ENCODE measurements at places on chromosomes 3 and 15.

DNA sequence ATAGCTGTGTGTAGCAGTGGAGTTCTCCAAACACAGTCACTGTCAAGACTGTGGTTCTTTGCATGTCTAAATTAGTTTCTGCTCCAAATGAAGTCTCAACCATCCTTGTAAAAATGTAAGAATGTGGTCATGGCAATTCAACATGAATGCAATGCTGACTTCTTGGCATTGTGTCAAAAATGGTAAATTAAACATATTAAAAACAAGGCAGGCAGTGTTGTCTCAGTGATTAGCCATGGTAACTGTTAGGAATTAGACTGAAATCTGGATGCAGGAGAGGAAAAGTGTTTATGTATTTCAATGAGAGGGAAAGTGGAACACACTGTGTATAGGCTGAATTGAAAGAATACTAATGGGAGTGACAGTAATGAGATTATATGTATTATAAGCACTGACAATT lies 597.2 kb downstream of the EDEM1 start:
- no peak for DNase-seq

- DNase-seq: no peak
Measured at GRCh38 chr3:182957226-182957625, 23.1 kb downstream of the DCUN1D1 start.

- no peak for DNase-seq
Measured at GRCh38 chr15:94416267-94416666, 184.9 kb downstream of the MCTP2 start.

DNA sequence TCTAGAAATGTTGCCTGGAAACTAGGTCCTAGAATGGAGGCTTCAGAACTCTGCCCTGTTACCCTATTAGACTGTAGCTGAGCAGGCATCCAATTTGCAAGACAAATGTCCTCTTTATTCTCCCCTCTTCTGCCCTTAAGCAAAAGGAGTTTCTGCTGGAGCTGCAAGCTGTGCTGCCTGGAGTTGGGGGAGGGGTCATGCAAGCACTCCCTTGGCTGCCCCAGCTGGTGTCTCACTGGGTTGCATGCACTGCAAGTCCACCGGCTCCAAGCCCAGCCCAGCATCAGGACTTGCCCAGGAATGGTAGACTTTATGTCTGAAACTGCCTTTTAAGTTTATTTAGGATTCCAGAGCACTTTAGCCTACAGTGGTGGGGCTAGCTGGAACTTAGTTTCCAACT lies 15.7 kb upstream of the RBP2 start:
- DNase-seq: no peak

GRCh38 chr3:31370681-31371080 lies 162.0 kb upstream of the STT3B start:
- DNase-seq: no peak

- DNase-seq: no peak
Measured at GRCh38 chr15:70974004-70974832, 81.6 kb downstream of the LRRC49 start.

- DNase-seq: no peak
Measured at GRCh38 chr3:10319804-10320203, 1.1 kb downstream of the SEC13 start.

GRCh38 chr15:25568751-25569150 lies 129.9 kb upstream of the UBE3A start:
- no peak for DNase-seq

- DNase-seq: no peak
Measured at GRCh38 chr3:192130534-192131132, 596.7 kb downstream of the FGF12 start.

DNA sequence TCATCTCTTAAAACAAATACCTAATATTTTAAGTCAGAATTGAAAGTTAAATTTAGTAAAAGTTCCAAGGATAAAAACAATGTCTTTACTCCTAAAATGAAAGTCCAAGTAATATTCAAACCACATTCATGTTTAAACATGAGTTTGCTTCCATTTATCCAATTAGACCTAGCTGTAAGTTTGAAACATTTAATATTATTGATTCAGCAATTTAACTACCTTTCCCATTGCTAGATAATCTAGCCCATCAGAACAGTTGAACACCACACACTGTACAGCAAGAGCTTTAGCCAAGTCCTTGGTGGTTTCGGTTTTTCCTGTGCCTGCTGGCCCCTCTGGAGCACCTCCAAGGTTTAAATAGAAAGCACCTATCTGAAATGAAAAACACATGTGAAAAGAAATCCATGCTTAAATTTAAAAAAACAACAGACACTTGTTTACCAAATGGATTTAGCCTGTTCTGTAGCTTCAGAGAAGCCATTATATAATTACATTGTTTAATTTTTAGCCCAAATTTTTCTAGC lies 97.8 kb downstream of the DNAH12 start:
- DNase-seq: no peak

DNA sequence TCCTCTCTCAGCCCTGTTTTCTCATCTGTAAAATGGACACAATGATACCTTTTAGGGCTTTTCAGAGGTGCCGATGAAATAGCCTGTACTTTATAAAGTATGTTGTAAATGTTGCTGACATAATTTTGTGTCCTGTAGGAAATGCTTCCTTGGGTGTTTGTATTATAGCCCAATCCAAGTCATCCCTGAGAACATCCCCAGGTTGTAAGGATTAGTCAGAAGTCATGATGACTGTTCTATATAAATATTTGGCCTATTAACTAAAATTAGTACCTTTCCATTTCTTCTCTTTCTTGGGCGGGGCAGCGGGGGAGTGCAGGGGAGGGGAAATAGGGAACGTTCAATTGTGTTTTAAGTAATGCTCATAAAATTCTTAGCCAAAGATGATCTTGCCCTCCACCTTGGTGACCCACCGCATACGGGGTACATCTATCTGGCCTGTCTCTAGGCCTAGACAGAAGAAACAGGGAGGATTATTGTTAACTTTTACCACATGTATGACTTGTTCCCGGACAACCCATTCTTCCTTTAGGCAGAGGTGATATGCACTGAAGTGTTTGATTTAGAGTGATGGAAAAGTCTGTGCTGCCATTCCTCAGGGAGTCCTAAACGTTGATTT lies 120.7 kb downstream of the VGLL4 start:
- no peak for DNase-seq

DNA sequence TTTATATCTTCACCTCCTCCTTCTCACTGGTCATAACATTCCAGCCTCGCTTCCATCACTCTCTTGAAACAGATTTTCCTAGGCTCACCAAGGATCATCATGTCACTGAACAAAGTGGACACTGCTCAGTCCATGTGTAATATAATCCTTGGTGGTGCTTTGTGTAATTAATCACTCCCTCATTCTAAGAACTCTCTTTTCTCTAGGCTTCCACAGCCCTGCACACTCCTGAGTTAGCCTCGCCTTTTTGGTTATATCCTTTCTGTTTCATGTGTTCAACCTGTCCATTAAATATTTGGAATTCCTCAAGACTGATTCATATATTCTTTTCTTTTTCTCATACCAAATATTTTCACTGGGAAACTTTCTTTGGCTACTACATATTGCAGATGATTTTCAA lies 440.8 kb downstream of the PYDC2 start:
- no peak for DNase-seq

- DNase-seq: no peak
Measured at GRCh38 chr15:27037501-27037900, 66.5 kb downstream of the GABRG3 start.

DNA sequence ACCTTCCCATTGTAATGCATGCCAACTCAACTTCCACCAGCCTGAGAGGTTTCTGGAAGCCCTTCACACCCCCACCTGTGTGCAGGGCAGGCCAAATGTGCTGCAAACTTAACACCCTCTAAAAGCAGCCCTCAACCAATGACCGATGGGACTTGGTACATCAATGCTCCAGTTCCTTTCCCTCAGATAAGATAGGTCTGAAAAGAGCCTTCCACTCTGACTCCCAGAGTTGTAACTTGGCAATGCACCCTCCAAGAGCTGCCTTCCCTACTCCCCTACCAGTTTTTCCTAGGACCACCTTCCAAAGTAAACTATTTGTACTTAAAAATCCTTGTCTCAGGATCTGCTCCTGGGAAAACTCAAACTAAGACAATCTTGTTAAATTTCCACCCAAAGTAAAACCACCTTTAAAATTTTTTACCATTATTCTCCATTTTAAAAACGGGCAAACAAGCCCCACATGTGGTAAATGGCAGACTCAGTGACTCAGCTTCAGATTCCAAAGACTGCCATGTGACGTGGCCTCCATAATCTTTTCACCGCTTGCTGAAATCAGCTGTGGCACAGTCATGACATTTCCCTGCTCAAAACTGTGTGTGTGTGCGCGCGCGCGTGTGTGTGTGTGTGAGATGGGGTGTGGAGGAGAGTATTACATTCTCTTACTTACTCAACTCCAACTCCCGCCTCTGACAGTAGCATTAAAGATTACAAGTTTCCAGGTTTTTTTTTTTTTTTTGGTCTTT lies 17.2 kb downstream of the RASGRP1 start:
- DNase-seq: peak; percentile 44
